Activated naive CD4-positive, alpha-beta T cell treated with Interleukin-2 at 50 U/mL for 16 hours (primary cell): ENCODE measurements at places on chromosomes 6 and 20.

DNA sequence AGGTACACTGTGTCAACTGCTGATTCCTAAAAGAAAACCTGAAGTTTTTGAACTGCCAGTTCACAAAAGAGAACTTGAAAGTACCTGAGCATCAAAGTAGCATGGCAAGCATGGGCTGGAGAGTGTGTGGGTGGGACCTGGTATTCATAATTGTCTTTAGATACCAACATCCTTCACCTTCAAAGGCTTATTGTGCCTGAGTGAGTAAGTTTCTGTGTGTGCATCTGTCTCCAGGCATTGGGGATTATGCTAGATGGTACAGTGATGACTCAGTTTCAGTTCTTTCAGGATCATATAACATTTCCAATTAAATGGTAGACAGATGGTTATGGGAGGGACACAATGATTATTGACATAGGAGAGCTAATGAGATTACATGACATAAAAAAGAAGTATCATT, 238.5 kb downstream of the ZFAND3 start:
- DNase-seq = peak; percentile 66

DNA sequence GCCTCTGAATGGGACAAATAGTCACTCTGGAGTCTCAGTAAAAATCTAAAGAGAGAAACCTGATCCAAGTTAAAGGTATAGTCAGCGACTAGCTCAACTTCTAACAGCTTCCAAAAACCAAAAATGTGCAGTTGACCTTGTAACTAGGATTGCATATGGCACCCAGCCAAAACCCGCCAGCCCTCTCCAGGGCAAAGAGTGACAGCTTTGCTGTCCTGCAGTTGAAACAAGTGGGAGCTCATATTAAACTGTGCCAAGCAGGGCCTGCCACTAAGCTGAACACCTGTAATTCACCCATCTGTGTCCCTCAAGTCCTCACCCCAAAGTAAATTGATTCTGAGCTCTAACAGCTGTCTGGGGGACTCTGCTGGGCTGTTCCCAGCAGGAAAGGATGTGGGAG, 695.3 kb downstream of the MAFB start:
- no peak for DNase-seq

- no peak for DNase-seq
These were observed 74.6 kb downstream of the CDKAL1 start for GRCh38 chr6:20608905-20609304.

DNA sequence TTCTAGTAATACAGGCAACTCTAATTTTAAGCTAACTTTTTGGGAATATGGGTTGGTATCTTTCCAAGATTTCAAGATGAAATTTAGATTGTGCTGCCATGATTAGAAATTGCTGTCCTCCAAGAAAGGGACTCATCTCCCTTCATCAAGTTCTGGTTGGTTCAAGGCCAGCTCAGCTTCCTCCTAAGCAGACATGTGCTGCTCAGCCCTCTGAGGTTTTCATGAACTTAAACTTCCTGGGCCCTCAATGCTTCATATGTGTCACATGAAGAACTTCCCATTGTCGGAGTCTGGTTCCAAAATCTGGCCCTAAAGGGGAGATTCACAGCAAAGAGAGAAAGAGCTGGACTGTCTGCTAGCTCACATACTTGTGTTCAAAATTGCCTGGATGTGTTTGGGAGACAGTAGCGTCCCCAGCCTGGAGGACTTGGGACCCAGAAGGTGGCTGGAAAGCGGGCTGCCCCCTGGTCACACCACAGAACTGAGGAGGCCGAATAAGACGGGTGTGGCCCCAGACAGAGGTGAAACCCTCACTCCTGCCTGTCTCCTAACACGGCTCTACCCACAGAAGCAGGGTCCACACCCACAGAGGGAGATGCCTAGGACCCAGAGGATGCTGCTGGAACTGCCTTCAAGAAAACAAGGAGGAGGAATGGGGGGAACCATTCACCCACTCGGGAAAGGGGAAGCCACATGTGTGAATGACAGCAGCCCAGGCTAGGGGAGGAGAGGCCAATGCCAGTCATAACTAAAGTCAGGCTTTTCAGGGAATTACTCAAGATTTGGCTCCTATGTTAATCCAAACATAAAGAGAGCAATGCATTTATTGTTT, 54.3 kb upstream of the GPR31 start:
- DNase-seq = no peak

DNA sequence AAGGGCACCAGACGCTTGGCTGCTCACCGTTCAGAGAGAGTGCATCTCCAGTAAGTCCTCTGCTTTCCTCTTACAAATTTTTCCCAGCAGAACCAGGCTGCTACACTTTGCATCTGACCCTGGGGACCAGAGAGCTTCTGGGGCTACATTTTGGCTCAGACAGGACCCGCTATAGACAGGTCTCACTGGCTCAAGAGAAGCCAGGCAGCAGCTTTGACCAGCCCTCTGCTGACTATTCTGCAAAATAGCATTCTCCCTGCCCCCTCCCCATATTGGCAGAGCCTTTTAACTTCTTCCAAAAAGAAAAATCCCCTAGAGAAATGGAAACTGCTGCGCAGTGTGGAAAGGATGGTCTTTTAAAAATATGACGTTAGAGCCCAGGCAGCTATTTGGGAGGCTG, 37.2 kb downstream of the CPXM1 start:
- no peak for DNase-seq
